ENCODE measurements at places on chromosomes 7 and 10.

DNA sequence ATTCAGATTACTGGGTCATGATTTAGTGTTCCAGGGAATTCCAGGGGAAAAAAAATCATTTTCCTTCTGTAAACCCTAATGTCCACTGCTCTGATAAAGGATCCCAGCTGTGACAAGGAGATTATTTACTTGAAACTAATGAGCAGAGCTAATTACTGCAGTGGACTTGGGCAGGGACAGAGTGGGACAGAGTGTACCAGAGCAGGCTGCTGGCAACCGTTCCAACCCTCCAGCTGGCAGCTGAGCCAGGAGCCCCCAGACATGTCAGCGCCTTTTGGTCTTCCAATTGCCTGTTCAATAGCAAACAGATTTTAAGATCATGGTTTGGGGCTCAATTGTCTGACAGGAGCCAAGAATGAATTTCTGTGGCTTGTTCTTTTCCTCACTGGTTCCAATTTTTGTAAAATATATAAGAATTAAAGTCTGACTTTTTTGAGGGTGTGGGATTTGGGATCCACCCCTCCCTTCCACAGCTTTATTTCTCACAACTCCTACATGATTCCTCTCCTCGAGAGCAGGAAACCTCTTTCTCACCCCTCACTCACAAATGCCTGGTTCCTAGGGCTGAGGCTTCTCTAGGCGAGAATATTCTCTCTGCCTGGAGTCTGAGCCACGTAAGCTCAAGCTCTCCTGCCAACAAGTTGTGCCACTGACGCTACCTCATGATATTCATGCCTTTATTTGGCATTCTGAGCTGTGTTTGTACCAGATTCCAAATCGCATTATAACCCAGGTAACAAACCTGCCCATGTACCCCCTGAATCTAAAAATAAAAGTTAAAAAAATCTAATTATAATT lies 20.6 kb upstream of the FAM180A start:
- DNase-seq, result no peak

DNA sequence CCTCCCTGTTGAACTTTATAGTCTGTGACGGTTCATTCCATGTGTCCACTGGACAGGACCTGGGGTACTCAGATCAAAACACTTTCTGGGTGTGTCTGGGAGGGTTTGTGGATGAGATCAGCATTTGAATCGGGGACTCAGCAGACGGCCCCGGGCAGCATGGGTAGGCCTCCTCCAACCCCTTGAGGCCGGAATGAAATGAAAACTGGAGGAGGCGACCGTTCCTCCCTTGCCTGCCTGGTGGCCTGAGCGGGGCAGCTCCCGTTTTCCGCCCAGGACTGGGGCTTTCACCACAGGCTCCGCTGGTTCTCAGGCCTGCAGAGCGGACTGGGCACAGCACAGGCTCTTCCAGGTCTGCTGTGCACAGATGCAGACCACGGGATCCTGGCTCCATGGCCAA lies 247.7 kb downstream of the MAD1L1 start:
- DNase-seq, result no peak

GRCh38 chr7:51226063-51226755 lies 90.4 kb downstream of the COBL start:
- DNase-seq, result no peak

DNA sequence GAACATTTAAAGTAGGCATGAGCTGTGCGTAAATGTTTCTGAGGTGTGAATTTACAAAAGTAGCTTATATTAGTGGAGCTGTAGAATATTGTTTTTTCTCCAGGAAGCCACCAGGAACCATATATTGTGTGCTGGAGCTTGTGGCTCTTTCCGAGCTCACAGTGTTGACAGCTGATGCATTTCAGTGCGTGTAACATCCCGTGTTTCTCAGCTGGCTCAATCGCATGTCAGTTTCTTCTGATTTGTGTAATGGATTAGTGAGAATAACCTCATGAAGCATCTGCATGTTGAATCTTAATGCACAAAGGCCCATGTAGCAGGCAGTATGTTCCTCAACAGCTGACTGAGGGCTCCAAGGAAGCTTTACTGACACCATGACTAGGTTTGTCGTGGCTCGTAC lies 39.4 kb downstream of the VKORC1L1 start:
- no peak for DNase-seq

DNA sequence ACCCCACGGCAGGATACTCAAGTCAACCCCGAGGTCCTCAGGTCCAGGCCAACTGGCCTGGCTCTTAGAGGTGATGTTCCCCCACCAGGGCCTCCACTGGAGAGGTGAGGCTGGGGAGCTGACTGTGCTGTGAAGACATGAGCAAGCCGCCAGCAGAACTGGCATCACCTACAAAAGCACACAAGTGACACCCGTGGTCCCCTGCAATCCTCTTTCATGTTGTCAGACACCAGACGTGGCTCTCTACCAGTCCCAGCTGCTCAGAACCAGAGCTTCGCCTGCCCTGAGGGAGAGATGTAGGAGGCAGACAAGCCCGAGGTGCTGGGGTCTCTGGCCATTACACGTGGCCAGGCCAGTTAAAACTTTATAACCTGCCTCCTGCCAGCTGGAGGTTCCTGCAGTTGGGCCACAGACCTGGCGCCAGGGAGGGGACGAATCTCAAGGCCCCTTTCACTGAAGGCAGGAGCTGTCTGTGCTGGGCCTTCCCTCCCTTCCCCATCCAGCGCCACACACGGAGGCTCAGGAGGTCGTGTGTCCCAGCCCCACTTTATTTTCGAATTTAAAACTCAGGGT lies 2.2 kb downstream of the COMTD1 start:
- DNase-seq, result no peak

DNA sequence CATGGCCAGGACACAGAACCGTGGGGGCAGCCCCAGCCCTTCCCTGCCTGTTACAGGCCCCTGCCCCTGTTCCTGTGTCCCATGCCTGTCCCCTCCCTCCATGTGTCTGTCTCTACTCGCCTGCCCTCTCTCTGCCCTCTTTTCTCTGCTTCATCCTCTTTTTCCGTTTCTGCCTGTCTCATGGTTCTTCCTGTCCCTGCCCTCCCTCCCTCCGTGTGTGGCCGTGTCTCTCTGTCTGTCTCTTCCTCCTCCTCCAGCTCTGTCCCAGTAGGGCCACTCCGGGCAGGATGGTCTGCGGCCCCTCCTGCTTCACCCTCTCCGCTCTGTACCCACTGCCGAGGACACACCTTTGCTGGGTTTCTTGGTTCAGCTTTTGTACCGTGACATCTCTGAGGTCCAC lies 137.4 kb downstream of the FAM53B start:
- no peak for DNase-seq

DNA sequence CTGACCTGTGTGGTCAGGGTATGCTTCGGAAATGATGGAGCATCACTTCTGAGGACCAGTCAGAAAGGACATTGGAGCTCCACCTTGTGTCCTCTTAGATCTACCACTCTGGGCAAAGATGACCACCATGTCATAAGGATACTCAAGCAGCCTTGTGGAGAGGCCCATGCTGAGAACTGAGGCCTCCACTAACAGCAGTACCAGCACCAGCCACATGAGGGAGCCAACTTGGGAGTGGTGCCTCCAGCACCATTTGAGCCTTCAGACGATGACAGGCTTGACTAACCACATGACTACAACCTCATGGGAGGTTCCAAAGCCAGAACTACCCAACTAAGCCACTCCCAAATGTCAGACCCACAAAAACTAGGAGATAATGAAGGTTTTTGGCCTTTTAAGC lies 116.0 kb downstream of the NPTX2 start:
- DNase-seq, result peak; percentile 18

DNA sequence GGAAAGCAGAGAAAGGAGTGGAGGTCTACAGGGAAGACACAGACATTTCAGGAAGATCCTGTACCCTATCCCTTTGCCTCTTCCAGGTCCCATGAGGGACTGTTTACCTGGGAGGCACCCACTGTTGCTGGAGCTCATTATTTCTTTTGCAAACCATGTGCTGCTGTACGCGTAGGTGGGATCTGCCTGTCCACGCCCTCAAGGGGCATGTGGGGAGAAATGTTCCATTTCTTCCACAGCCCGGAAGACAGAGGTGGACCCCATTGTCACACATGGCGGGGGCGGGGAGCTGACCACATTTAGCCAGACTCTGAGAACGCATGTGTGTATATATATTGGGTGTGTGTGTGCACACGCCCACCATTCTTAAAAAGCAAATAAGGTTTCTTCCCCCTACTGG lies 2.0 kb downstream of the PLXNA4 start:
- DNase-seq, result no peak

DNA sequence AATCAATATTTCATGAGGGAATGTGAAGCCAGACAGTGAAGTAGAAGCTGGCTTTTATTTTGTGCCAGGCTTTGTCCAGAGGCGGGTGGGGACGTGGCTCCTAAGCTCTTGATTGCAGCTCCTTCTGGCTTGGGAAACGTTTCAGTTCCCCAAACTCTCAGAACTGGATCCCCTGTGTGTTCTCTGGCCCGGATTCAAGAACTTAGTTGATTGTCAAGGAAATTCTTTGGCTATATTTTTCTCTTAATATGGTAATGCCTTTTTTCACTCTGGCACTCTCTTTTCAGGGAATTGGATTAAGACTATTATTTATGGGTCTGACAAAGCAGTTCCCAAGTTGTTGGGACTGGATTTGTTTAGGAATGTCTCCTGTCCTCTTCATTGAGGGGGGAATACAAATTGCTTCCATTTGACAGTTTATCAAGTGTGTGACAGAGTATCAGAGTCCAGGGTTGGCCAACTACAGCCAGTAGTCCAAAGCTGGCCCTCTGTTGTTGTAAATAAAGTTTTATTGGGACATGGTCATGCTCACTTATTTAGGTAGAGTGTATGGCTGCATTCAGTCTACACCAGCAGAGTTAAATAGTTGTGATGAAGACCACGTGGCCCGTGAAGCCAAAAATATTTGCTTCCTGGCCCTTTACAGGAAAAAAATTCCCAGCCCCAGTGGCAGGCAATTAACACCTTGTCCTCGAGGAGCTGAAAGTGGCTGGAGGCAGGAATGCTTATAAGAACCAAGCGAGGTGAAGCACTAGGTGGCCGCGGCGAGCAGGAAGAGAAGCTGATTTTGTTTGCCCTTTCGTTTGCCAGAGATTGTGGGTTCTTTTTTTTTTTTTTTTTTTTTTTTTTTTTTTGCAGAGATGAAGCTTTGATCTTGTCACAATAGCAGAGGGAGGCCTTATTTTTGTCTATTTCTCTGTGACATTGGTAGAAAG lies 34.3 kb downstream of the HTRA1 start:
- DNase-seq, result no peak

DNA sequence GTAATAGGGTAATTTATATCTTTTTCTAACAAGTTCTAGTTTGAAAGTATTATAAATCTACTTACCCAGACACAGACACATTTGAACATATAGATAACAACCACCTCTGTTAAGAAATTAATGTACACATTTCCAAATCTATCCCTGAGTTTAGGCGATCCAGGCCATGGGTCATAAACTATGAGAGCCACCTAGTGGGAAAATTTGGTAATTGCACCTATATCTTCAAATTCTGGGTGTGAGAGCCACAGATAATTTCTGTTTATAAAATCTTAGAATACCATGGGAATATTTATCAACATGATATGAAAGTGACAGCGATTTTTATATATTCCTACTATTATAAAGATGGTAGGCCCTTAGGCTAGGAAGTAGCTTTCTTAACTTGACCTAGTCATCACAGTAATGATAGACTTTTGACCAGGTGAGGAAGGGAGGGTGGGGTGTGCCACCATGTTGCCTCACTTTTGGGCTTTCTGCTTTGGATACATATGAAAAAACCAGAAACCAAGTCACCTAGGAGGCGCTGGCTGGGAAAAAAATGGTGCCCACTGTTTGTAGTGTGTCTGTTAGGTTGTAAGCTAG lies 8.0 kb upstream of the EPHA1 start:
- peak; percentile 69 for DNase-seq

GRCh38 chr10:79937701-79938151 lies 11.2 kb downstream of the SFTPD start:
- DNase-seq, result no peak

GRCh38 chr7:73985737-73986141 lies 42.2 kb upstream of the ELN start:
- DNase-seq, result no peak

GRCh38 chr7:130266961-130267321 lies 278 bp downstream of the CPA2 start:
- DNase-seq, result no peak

DNA sequence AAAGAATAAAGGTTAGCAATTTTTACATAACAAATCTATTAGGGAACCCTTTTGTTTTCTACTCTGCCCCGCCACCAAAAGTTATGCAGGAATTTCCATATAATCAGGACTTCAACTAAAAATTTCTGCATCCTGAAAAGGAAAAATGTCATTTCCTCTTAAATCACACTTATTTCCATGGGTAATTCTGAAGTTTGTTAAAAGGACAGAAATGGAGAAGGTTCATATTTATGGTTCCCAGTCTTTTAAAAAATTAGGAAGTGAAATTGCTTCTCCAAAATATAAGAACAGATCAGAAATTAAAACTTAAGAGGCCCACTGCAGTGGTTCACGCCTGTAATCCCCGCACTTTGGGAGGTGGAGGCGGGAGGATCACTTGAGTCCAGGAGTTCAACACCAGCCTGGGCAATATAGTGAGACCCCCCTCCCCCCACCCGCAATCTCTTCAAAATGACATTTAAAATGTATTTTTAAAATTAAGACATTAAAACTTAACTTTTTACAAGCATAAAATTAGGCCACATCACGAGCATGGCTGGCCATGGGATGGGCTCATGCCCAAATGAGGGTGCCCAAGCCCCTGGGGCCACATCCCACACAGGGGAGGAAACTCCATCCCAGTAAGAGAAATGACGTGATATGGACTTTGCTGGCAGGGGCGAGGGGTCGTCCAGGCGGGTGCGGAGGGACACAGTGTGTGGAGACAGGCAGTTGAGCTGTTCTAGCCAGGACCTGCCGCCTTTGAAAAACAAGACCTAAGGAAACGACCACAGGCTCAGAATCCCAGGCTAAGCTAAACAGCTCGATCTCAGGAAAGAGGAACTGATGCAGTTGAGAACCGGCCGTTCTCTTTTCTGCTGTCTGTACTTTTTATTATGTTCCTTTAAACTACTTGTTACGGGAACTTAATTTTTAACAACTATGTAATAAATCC lies 51.3 kb upstream of the NFE2L3 start:
- peak; percentile 40 for DNase-seq

GRCh38 chr10:119933179-119933578 lies 40.6 kb downstream of the SEC23IP start:
- no peak for DNase-seq

GRCh38 chr10:80144067-80144695 lies 11.7 kb downstream of the PLAC9 start:
- no peak for DNase-seq

All from CD14-positive monocyte (primary cell).